ENCODE measurements at places on chromosomes 16 and 17.

DNA sequence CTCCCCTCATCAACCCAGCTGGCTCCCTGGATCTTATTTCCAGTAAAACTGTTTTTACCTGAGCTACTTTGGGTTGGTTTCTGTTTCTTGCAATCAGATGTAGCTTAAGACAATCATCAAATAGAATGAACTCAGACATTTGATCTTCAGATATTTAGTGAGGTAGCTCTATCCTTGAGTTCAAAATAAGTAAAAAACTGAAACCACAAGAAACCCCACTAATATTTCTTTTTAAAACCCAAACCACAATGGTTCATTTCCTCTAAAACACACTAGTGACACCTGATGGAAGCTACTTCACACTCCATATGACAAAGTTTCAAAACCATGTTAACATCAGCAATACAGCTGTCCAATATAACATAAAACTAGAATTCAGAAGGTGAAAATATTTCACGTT is 37.8 kb downstream of the CACNG1 start:
- no peak for DNase-seq

- DNase-seq = peak; percentile 54
These were observed 21.5 kb downstream of the GPR179 start for GRCh38 chr17:38322156-38322779.

DNA sequence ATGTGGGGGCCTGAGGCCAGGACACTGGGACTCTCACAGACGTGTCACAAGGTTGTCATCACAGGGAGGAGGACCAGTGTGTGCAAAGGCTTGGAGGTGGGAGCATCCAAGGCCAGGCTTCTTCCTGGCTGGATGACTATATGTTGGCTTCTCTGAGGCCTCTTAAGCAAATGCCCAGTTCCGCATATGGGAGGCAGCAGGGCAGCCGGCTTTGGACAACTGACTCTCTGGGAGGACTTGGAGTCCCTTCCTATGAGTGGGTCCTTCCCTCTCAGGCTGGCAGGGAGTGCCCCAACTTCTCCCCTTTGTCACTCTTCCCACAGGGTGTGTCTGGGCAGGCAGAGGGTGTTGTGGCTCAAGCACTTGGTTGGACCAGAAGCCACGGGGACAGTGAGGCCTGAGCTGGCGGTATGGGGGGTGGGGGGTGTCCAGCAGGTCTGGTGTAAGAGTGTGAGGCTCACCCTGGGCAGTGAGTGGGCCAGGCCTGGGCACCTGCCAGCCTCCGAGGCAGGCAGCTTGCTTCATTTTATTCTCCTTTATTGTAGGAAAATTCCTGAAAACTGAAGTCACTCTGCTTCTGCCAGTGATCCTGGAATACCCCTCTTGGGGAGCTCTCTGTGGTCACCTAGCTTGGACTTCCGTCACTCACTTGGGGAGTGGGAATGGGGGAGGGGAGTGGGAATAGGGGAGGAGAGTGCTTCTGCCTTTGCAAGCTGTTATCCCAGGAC is 14.9 kb downstream of the ADGRG1 start:
- no peak for DNase-seq

DNA sequence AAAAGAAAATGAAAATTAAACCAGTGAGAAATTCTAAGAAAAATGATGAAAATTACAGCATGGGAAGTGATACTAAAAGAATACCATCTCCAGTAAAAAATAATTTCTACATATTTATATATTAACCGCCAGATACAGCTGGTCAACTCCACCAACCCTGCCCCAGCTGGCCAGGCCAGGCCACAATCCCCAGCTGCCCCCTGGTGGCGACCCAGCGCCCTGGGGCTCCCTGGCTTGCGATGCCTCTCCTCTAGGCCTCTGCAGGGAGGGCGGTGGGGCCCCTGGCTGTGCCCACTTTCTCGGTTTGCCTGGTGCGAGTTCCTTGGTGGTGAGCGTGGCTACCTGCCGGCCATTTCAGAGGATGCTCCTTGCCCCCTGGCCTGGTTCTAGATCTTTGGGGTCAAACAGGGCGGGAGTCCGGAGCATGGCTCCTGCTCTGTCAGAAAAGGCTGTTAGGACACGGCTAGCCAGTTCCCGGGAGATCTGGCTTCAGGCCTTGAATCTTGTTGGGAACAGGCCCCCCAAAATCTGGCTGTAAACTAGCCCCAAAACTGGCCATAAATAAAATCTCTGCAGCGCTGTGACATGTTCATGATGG is 14.5 kb downstream of the GLIS2 start:
- no peak for DNase-seq

DNA sequence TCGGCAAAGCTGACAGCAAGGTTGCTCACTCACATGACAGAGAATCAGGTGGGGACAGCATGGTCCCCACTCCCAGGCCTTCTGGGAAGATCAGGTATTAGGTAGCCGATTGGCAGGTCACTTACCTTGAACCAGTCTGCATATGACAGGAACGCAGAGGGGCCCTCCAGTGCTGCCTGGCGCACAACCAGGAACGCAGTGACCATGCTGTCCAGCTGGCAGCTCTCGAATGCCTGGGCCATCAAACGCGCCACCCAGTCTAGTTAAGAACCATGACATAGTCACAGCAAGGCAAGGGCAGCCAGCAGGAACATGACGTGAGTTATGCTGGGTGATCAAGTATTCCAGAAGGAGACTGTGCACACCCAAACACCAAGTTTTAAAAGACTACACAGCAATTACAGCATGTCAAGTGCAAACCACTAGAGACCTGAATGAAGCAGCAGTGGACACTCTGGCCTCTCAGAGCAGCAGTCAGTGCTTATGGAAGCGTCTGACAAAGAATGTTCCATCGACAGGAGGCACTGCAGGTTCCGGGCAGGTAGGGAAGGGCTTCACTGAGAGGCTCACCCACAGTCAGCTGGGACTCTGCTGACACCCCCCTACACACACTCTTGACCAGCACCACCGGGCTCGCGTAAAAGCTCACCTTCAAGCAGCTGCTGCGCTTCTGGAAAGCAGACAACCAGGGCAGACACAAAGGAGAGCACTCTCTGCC is 25.0 kb downstream of the FANCA start:
- DNase-seq = no peak

DNA sequence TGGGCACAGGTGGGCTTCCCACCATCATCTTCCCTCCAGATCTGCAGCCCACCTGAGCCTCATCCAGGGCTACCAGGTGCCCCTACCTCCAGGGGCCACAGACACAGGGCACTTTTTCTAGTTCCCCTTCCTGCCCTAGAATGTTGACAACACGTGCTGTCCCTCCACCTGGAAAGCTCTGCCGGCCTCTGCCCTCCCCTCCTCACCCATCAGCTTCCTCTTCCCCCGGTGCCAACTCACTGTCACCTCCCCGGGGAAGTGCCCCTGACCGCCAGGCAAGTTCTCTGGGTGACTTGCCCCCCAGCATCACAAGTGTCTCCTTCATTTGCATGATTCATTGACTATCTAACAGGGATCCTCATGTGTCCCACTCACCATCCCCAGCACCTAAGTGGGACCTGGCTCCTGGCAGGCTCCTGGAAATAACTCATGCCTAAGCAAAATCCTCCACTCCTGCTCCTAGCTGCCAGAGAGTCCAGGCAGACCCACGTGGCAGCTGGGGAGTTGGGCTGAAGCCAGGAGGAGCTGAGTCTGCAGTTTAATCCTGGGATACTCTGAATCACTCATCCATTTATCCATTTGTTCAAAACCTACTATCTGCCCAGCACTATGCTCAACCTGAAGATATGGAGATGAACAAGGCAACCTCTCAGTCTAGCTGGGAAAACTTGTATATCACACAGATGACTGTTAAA is 304.4 kb downstream of the FOXL1 start:
- DNase-seq = no peak

DNA sequence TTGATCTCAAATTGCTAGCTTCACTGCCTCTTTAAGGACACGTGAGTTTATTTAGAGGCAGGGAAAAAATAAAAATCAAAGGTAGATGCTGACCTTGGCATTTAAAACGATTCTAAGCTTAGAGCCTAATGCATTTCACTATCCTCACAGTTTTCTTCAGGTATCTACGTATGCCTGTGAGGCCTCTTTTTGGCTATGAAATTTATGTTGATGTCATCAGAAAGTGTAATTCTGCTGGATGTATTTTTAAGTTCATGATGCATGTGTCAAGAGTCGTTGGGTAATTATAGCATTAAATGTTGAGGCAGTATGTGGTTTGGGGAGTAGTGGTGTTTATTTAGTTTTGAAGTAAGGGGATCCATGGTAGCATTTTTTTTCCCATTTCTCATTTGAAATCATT is 4.2 kb upstream of the KRTAP3-2 start:
- no peak for DNase-seq

- DNase-seq = peak; percentile 50
These were observed 504 bp downstream of the SRSF1 start for GRCh38 chr17:58006560-58006923.

- no peak for DNase-seq
These were observed 14.8 kb downstream of the NPTX1 start for GRCh38 chr17:80461528-80462160.

GRCh38 chr16:3171181-3171854 is 16.7 kb upstream of the OR1F1 start:
- no peak for DNase-seq

GRCh38 chr17:28706471-28707338 is 5.0 kb downstream of the PROCA1 start:
- DNase-seq = no peak

DNA sequence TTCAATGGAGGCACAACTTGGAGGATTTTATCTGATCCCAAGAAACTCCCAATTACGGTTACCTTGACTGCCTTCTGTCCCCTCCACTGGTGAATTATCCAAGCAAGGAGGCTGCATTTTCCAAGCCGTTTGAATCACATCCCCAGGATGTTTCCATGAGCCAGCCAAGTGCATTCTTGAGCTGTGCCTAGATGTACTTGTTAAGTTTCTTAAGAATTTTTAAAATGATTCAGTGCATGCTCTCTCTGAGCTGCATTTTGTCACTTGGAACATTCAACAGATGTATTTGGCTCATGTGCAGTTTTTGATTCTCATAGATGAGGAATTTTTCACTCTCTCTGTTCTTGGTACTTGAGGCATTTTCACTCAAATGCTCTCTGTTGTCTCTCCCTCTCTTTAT is 202.6 kb upstream of the MYOCD start:
- no peak for DNase-seq

GRCh38 chr16:4513086-4513860 is 25.3 kb downstream of the CDIP1 start:
- DNase-seq = no peak

DNA sequence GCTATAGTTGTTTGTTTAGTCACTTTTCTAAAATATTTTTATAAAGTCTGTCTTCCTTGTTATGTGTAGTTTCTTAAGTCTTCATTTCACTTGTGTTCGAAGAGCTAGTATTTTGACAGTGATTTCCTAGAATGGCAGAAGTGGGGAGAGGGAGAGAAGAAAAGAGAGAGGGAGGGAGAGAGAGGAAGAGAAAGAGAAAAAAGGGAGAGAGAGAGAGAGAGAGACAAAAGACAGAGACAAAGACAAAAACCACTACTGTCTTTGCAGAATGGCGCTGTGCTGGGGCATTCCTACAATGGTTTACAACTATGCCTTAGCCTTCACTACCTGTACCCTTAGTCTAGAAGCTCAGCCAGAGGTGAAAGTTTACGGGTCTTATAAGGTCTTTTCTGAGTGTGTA is 90.5 kb downstream of the CA4 start:
- DNase-seq = no peak

DNA sequence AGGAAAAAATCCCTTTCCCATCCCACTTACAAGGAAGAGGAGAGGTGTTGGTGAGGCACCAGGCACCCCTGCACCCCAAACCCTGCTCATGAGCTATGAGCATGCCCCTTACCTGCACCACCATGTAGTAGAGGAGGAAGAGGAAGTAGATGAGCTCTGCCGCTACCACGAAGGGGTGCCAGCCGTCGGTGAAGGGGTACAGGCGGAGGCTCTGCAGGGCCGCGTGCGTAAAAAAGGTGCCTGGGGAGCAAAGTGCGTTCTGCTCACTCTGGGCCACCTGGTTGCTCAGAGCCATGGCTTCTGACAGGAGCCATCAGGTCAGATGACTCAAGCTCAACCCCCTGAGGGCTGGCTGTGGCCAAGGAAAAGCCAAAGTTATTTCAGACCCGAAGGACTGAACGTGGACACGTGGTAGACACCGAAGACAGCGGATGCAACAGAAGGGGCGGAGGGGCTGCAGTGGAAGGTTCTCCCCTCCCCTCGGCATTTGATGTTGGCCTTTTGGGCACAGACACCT is 25.3 kb upstream of the GCSH start:
- DNase-seq = no peak

GRCh38 chr16:87924811-87925670 is 11.3 kb downstream of the CA5A start:
- no peak for DNase-seq

- DNase-seq = no peak
These were observed 49.0 kb upstream of the CHMP6 start for GRCh38 chr17:80942423-80943345.

DNA sequence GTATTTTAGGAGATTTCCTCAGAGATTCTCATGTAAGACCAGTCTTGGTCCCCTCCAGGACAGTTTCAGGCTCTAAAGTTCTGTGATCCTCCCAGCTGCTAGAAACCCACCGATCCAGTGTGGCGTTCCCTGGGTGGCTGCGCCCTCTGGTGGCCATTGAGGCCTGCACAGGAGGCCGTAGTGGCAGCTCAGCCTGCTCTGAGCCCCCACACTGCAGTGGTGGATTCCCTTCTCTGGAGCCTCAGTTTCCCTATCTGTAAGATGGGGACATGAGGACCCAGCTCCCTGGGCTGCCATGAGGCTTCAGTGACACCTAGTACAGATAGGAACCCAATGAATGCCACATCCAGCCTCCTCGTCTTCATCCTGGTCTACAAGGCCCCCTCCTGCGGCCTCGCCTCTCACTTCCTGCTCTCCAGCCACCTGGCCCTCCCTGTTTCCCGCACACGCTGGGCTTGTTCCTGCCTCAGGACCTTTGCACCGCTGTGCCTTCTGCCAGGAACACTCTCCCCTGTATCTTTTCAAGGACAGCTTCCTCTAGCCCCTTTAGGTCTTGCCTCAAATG is 16.5 kb downstream of the CCDC102A start:
- peak; percentile 66 for DNase-seq

DNA sequence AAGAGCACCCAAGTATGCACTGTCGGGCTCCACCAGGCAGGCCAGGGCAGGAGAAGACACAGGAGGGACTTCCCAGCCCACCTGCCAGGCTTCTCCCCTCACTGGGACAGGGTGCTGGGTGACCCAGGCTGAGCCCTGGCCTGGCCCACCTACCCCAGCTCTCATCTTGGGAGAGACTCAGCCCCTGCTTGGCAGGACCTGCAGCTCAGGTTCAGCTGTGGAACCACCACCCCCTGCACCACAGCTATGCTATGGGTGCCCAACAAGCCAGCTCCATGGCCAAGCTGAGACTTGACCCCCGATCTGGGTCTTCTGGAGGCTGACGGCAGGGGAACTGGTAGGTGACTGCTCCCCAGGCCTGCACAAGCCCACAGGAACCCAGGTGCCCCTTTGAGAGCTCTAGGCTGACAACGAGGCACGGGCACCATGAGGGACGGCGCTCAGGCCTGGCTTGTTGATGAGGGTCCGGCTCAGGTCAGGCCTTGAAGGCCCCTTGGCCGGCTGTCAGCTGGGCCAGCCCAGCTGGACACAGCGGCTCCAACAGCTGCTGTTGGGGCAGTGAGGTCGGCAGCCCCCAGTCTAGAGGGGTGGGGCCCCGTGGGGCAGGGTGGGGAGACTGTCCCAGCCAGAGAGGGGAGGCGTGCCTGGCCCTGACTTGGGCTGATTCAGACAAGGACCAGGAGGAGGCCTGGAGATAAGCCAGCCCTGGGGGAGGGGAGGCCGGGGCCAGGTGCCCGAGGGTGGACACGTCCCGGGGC is 4.6 kb downstream of the RPUSD1 start:
- no peak for DNase-seq

- DNase-seq = no peak
These were observed 3.5 kb downstream of the PPL start for GRCh38 chr16:4933433-4933832.
